Skin of body (tissue), 3 donors: ENCODE measurements at places on chromosomes 12 and 14.

GRCh38 chr12:45388545-45388944 is 172.7 kb downstream of the ANO6 start:
- peak; percentile 19 for DNase-seq

DNA sequence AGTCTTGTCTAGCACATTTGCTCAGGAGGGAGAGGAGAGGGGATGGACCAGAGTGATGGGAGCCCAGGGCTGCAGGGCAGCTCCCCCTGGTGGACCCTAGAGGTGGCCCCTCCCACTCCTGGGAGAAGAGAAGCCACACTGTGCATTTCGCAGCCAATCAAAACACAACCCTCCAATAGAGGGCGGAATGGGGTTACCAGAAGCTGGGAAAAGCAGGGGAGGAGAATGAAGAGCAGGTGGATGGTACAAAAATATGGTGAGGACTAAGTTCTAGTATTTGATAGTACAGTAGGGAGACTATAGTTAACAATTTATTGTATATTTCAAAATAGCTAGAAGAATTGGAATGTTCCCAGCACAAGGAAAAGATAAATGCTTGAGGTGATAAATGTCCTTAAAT is 23.6 kb downstream of the VASH1 start:
- peak; percentile 32 for DNase-seq

DNA sequence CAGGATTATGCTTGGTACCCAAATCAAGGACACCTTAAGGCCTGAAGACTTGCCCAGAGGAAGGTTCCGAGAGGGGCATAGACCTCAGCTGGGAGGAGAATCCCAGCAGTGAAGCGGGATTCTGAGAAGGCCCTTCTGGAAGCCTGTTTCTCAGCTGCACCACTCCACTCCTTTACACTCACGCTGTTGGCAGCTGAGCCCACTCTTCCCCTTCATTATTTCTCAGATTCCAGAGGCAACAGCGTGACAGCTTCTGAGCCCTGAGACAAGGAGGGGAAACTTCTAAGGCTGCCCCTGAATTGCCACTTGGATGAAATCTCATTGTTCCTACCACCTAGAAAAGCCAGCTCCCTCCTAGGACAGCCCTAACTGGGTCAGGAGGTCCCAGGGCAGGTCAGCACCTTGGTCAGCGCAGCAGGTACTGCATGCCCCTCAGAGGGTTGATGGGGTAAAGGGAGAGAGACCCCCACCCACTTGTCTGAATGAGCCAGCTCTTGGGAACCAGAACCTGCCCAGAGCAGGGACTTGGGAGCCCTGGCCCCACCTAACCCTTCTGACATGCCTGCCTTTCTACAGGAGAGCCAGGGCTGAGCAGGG is 53.9 kb downstream of the ISCA2 start:
- no peak for DNase-seq

- DNase-seq = no peak
Measured at GRCh38 chr14:102805371-102805891, 28.2 kb downstream of the TRAF3 start.

DNA sequence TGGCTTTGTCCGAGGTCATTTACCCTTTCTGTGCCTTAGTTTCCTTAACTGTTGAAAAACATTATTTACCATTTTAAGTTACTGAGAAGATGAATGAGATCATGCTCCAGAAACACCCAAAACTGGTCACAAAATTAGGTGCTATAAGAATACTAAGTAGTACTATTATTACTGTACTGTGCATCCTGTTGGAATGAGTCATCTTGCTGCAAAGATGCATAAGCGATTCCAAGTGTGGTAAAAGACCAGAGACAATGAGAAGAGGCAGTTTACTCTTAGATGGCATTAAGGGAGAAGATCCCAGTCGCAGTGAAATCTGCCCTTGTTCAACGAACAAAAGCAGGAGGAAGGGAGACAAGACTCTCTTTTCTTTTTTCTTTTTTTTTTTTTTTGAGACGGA is 4.2 kb upstream of the PLEKHA5 start:
- DNase-seq = no peak

- no peak for DNase-seq
Measured at GRCh38 chr14:76595266-76595665, 166.0 kb upstream of the VASH1 start.

- no peak for DNase-seq
Measured at GRCh38 chr14:100914597-100915021, 11.1 kb upstream of the RTL1 start.

DNA sequence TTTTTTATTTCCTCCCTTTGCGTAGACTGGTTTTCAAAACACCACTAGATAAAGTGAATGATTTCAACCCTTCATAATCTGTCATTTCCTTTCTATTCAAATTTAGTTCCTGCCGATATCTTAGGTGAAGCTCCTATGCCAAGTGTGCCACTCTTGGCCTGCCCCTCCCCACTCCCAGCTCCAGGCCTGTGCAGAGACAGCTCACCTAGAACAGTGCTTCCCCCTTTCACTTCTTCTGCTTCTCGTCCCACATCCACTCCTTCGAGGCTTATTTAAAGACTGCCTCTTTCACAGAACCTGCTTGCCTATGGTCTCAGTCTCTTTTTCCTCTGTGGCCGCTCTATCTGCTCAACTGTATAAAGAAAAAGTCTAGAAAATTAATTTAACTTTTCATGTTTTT is 473.8 kb downstream of the RAD51B start:
- no peak for DNase-seq

DNA sequence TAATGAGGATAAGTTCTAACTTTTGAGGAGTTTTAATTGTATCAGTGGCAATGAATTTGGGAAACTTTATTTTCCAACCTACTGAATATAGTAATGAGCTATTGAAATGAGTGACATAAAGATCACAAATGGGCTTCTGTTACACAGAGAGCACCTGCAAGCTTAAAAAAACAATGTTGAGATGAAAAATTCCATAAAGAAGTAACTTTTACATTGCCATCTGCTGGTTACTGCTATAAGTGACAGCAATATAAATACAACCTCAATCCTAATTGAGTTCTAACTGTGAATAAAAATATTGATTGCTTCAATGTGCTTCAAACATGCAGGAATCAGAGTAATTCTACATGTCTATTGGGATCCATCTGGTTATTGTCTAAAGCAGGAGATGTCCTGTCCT is 14.2 kb downstream of the WIF1 start:
- no peak for DNase-seq

- no peak for DNase-seq
Measured at GRCh38 chr12:111448846-111449790, 43.4 kb downstream of the SH2B3 start.

DNA sequence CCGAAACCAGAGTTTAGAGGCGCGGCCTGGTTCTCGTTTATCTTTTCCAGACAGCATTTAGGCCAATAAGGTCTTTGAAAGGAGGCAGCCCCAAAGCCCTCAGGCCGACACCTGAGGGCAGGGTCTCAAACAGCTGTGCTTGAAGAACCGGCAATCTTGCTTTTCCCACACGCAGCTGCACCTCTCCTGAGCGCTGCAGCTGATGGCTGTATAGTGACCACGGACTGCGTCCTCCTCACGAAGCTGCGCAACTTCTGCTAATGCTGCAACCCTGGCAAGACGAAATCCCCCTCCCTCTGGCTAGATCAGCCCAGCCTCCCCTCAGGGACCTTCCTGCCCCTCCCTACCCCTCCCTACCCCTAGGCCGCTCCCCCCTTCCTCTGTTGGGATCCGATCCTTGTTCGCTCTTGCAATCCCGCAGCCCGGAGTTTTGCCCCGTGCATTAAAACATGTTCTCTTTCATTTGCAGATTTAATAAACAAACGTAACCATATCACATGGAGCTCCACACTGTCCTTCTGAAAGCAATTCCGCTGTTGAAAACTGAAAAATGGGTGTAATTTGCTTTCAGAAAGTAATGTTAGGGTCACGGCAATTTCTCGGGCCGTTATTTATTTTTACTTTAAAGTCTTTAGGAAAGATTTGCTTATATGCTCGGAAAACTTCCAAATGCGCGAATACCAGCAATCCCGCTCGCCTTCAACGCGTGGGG is 4.8 kb upstream of the PAX9 start:
- DNase-seq = no peak

DNA sequence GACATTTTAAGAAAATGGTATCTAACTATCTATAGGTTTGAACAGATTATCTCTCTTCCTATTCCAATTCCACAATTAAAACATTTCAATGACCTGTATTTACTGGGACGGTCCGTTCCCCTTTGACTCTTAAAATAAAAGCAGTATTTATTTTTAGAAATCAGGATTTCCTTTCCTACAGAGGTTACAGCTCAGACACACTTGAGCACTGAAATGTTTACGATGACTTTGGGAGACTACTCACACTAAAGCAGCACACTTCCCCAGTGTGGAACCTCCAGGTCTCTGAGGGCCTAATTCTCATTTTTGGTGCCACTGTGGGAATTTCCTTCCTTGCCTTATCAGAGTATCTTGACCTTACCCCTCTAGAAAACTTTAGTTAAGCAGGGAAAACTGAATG is 181.8 kb downstream of the PRKD1 start:
- DNase-seq = no peak

- no peak for DNase-seq
Measured at GRCh38 chr12:2851931-2852330, 4.9 kb downstream of the TEX52 start.

DNA sequence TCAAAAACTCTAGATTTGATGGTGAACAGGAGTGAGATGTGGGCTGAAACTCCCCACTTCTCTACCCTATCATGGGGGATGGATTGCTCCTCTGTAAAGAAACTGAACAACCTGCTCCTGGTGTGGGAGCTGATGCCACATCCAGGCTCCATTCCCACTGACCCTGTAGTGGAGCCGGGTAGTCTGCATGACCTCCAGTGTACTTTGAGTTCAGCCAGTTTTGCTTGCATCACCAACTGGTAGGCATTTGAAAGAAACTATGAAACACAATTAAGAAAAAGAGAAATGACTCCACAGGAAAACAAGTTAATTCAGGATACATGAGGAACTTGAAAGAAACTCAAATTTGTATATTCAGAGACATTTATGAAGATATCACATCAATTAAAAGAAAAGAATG is 27.3 kb upstream of the EMP1 start:
- DNase-seq = no peak

DNA sequence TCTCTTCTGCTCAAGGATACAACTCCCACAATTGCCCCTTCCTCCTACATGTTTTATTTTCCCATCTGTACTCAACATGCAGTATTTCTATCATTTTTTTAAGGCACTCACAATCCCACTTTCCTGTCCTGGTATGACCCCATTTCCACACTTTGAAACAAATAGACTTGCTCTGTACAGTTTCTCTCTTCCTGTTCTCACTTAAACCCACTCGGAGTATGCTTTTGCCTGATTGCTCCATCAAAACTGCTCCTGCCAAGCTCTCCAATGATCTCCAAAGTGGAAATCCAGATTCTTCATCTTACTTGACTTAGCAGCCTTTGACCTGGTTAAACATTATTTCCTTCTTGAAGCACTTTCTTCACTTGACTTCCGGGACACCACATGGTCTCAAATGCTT is 384.5 kb downstream of the SEC23A start:
- no peak for DNase-seq

- DNase-seq = no peak
Measured at GRCh38 chr12:571795-572531, 91.3 kb downstream of the NINJ2 start.

DNA sequence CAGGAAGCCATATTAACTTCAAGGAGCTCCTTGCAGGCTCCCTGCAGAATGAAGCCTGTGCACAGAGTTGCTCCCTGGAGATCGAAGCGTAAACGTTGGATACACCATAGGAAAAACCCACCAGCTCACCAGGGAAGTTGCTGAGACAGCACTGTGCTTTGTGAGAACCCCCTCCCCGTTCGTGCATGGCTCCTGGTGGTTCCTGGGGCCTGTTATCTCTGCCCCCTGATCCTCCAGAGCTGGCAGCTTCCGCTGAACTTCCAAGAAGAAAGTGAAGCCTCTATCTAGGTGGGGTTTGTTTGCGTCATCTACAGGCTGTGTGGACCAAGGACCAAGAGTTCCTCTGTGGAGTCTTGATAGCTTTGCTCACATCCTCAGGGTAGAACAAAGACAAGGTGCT is 2.4 kb upstream of the CCDC85C start:
- no peak for DNase-seq

DNA sequence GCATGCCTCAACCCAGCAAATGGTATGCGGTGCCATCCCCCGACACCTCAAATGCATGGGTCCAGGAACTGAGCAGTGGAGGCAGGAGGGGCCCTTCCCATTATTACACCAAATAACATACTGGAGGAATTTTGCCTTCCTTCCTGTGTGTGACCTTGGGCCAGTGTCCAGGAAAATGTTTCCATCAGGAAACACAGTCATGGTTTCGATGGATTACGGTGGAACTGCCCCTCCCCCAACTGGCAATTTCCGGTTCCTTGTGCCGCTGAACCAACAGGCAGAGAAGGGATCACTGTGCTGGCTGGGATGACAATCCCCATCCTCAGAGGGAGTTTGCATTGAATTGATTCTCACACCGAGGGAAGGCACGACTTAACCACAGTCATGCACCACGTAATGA is 9.1 kb upstream of the CDC42BPB start:
- no peak for DNase-seq

- no peak for DNase-seq
Measured at GRCh38 chr12:122067966-122068365, 10.6 kb upstream of the MLXIP start.

DNA sequence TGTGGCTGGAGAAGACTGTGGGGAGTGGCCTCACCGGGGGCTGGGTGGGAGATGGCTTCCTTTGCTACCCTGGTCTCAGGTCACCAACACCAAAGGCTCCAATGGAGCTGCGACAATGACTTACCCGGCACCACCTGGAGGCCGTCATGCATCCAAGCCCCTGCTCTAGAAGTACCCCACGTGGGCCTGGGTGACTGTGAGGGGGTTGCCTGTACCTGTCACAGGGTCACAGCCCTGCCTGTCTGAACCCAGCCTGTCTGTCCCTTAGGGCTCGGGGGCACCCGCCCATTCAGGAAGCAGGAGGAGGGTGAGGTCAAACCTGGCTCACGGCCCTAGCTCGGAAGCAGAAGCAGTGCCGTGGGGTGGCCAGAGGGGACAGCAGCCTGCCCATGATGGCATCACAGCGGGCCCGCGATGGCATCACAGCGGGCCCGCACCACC is 18.9 kb downstream of the ABCB9 start:
- DNase-seq = no peak

DNA sequence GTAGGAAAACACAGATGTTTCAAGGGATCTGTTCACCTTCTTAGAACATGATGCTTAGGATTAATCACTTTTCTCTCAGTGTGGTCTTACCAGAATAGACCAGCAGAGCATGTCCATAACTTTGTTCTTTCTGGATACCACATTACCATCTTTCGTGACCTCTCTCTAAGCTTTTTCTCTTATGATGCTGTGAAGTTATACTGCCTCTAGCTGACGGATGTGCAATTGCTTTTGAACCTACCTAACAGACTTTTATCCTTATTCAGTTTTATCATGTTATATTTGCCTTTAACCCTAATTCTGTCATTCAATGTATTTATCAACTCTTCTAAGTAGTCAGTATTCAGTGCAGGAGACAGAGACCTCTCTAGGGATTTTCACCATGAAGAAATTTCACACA is 246.7 kb downstream of the DACT1 start:
- DNase-seq = no peak

- DNase-seq = no peak
Measured at GRCh38 chr12:29545102-29545467, 47.6 kb upstream of the OVCH1 start.

GRCh38 chr12:124564232-124564958 is 3.0 kb downstream of the NCOR2 start:
- DNase-seq = no peak
